ENCODE measurements at places on chromosomes 2 and 18.

DNA sequence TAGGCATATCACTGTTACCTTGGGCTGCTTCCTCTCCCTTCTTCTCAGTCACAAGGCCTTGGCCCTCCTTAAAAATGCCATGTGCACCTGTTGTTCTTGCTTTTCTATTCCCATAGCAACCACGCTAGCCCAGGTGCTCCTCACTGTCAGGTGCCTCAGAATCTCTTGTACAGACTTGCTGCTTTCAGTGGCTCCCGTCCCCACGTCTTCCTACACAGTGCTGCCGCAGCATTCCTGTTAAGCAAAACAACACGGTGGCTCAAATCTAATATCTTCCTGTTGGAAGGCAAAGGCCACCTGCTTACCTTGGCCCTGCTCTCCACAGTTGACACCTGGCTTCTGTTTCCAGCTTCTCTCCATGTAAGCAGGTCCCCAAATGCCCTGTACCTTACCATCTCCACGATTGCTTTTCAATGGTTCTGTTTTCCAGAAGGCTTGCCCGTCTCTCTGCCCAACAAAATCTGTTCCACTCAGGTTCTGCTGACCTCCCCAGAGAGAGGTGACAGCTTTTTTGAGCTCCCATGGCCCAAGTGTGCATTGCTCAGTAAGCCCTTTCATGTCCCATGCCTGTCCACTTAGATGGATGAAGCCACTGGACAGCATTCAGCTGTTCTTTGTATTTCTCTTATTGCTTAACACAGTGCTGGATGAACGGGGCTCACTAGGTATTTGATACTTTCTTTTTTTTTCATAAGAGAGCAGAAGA is 240.4 kb downstream of the PRKCE start:
- no peak for DNase-seq

GRCh38 chr2:27092696-27093429 is 6.3 kb downstream of the KHK start:
- DNase-seq: no peak

DNA sequence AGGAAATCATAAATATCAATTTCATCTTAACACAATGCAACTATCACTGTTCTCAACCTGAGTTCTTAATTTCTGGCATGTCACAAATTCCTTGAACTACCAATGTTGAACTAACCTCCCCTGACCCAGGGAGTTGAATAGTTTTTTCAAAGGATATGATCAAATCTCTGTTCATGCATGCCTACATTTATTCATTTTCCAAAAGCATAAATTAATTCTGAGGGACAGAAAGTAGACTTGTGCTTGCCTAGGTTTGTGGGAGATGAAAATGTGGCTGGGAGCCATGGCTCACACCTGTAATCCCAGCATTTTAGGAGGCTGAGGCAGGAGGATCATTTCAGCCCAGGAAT is 175.7 kb downstream of the TGIF1 start:
- DNase-seq: no peak

DNA sequence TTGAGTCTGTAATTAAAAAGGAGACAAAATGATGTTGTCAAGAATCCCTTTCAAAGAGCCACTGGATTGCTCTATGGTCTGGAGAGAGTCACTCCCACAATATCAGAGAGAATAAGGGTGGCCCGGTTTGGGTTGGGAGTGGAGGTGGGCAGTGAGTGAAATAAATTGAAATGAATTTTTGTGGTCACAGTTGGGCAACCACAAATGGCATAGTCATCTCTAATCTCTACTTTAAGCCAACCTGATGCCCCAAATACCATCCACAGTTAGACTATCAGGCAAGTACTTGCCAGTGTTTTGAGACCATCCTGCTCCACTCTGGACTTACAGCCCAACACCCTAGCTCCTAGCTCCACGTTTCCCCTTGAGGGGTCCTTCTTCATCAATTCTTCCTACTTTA is 559.7 kb downstream of the BCL11A start:
- no peak for DNase-seq

DNA sequence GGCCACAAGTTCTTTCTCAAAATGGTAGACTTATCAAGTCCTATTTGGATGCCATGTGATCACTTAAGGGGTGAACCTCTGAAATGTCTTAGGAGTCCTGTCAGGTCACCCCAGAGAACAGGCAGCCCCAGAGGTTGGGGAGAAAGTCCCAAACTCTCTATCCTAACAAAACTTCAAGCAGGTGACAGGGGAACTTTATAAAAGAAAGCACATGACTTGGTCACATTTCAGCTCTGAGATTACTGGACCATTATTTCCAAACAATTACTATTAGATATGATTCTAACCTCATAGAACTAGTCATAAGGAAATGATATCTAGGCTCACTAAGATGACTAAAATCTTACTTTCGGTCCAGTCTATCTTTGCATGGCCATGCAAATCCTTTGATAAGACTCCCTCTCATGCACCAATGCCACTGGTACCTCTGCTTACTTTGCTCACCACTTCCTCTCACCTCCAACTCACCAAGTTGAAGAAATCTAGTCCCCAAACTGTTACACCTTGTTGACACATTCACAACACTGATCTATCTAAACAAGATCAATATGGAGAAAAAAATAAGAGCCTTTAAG is 107.0 kb downstream of the GALNT14 start:
- DNase-seq: no peak

- no peak for DNase-seq
Measured at GRCh38 chr2:64837925-64838641, 151.1 kb upstream of the SLC1A4 start.

DNA sequence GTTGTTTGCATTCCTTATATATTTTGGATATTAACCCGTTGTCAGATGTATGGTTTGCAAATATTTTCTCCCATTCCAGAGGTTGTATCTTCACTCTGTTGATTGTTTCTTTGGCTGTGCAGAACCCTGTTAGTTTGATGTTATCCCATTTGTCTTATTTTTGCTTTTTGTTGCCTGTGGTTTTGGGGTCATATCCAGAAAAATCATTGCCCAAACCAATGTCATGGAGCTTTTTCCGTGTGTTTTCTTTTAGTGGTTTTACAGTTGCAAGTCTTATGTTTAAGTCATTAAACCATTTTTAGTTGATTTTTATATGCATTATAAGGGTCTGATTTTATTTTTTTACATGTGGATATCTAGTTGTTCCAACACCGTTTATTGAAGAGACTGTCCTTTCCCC is 35.8 kb downstream of the PPIG start:
- no peak for DNase-seq

DNA sequence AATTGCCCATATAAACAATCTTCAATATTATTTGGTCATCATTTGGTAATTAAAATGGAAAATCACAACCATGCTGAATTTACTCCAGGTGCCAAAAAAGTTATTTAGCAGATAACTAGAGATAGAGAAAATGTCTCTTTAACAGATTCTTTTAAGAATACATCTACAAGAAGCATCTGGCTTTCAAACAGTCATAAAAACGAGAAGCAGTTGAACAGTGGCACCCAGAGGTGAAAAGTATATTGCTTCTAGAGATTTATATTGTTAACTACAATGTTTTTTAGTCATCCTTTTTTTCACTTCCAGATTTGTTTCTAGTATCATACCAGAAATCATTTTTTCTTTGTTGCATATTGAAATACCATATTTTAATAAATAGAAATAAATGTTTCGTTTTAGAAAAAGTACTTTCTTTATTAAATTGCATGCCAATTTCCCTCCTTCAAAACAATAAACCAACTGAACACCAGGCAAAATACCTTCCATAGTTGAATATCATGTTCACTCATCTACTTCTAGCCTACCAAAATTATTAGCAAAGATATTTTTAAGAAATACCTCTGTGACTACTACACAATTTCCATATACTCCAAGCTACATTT is 65.4 kb upstream of the HNRNPA3 start:
- DNase-seq: no peak

GRCh38 chr2:189298038-189298437 is 118.5 kb upstream of the COL5A2 start:
- DNase-seq: no peak

GRCh38 chr2:231250698-231251097 is 52.3 kb downstream of the ARMC9 start:
- DNase-seq: no peak

- DNase-seq: no peak
Measured at GRCh38 chr2:107717661-107718060, 109.0 kb upstream of the RGPD4 start.

GRCh38 chr2:46315103-46315890 is 18.1 kb downstream of the EPAS1 start:
- DNase-seq: peak; percentile 22

DNA sequence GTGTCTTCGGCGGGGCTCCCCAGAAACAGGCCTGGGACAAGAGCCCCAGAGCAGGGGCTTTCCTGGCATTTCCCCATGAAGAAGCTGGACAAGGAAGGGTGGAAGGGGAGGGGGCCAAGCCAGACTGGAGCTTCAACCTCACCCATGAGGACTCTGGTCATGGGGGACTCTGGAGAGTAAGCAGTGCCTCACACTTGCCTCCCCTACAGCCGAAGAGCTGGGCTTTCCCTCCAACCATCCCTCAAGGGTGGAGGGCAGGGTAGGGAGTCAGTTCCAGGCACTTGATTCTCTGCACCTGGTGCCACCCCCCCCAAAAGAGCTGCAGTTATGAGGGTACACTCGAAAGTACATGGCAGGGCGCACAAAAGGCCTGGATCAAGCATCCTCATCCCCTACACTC is 246.6 kb downstream of the TFCP2L1 start:
- DNase-seq: no peak

- DNase-seq: no peak
Measured at GRCh38 chr2:39497082-39497801, 60.2 kb upstream of the MAP4K3 start.

GRCh38 chr2:164430166-164430783 is 191.0 kb downstream of the GRB14 start:
- no peak for DNase-seq

DNA sequence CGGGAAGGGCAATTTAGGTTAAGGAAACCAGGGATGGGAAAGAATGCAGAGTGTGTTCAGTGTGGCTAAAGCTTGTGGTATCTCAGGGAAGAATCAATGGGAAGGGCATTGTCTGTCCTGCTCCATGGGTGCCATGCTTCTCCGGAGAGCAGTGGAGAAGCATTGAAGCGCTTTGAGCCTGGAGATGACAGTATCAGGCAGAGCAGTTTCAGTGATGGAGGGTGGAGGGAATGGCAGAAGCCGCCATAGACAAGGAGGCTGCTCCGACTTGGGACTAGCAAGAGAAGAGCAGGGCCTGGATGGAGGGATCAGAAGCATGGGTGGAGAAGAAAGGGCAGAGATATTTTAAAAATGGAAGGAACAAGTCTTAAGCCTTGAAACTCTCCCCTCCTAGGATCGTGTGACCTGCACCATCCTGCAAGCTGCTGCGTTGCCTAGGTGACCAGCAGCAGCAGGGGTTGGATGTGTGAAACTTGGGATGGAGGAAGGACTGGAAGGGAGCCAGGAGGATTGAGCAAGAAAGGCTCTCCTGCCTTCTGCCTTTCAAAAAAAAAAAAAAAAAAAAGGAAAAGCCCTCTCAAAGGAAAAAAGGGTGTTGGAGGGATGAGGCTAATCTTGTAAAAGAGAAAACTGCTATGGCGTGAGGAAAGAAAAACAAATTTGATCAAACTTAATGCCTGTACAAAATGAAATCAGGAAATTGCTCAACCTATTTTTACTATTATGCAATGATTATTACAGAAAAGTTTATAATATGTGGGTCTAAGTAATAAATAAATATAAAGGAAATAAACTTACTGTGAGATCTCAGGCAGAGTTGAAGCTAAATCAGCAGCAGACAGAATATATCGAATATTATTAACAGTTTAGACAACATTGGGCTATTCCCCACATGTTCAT is 493.8 kb upstream of the NRP2 start:
- no peak for DNase-seq

- no peak for DNase-seq
Measured at GRCh38 chr2:170862286-170862902, 45.7 kb downstream of the GAD1 start.

DNA sequence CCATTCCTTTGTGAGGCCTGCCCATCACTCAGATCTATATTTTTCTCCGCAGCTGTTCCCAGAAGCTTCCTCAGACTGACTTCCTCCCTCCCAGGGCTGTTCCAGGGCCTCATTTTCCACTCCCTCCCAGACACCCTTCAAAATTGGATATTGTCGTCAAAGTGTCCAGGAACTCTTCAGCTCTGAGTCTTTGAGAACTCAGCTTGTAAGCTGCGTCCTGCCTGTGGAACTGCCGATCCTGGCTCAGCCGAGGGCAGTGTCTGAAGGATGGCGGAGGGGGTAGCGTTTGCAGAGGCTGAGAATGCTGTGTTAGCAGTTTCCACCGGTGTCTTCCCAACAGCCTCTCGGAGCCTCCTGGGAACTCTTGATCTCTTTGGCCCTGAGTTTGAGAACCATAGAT is 27.1 kb downstream of the NCK2 start:
- DNase-seq: no peak

- DNase-seq: no peak
Measured at GRCh38 chr2:173419506-173419905, 64.8 kb downstream of the CDCA7 start.

GRCh38 chr2:183474912-183475695 is 350.9 kb downstream of the NUP35 start:
- no peak for DNase-seq

DNA sequence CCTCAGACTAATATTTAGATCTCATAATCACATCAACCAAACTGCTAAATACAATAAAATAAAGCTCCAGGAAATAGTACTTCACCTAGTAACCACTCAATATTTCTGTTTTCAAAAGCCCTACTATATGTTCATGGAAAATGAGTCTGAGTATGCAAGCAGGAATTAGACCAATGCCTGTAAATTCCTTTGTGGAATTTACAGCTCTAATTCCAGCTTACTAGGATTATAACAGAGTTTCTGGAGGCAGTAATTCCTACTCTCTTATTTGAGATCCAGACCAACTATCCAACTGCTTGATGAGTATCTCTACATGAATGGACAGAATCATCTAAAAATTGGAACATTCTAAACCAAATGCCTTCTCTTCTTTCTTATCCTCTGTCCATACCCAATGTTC is 11.6 kb downstream of the CDKL4 start:
- DNase-seq: no peak

- no peak for DNase-seq
Measured at GRCh38 chr2:174106736-174107135, 141.6 kb upstream of the SP3 start.

DNA sequence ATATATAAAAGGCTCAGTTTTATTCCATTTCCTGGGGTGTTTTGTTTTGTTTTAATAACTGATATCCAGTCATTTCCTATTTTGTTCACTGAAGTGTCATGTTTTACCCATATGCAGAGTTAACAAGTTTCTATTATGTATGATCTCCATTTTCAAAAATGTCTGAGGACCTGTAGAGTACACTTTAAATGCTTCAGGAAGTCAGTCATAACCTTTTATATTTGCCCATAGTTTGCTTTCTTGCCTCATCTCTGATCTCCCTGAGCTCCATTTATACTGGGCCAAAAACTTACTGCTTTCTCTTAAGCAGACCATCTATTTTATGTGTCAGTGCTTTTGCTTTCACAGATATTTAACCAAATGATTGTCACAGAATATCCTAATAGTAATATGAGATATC is 278.7 kb downstream of the MBD5 start:
- no peak for DNase-seq

DNA sequence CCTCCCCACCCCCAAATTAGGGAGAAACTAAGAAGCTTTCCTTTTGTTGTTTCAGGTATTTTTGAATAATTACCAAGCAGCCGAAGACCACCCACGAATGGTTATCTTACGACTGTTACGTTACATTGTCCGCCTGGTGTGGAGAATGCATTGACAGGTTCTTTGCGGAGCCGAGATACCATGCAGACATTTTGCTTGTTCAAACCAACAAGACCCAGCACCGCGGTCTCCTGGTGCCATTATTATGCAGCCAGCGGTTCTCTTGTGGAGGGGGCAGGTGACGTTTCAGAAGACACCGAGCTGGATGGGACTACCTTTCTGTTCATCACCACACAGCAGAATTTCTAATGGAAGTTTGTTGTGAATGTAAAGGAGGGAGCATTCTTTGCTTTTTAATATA is 43.4 kb downstream of the BCL2L11 start:
- DNase-seq: no peak

GRCh38 chr18:69840001-69840400 is 107.7 kb downstream of the CD226 start:
- DNase-seq: no peak

Data from activated CD8-positive, alpha-beta memory T cell treated with anti-CD3 and anti-CD28 coated beads, Interleukin-2, amount 50 U/mL, for 4 hours (primary cell).